ENCODE measurements at places on chromosomes 4 and X. TPM values are rescaled to one million over a fixed set of nuclear protein-coding genes. Genes with fewer than 3 reads are reported as not detected.

NXF2 gene
- not detected for total RNA-seq

ARMCX5 gene
- total RNA-seq, result 8.1 TPM

AKAP14 gene
- 0.66 TPM for total RNA-seq

COL4A5 gene
- not detected for total RNA-seq

SSX2 gene
- total RNA-seq, result not detected

CPE gene
- total RNA-seq, result not detected

F11 gene
- not detected for total RNA-seq

SAGE1 gene
- total RNA-seq, result not detected

SOWAHB gene
- total RNA-seq, result not detected

SPANXN4 gene
- not detected for total RNA-seq

CXCL5 gene
- total RNA-seq, result not detected

VCX2 gene
- not detected for total RNA-seq

MAGEE1 gene
- total RNA-seq, result 4.5 TPM

PPEF1 gene
- total RNA-seq, result not detected

MTNR1A gene
- total RNA-seq, result not detected

AWAT1 gene
- not detected for total RNA-seq

PRKX gene
- total RNA-seq, result 49.0 TPM

FHDC1 gene
- total RNA-seq, result 0.16 TPM

LEF1 gene
- total RNA-seq, result 291 TPM

NPFFR2 gene
- not detected for total RNA-seq

TMSB15A gene
- total RNA-seq, result 0.51 TPM

SHROOM4 gene
- not detected for total RNA-seq

NDNF gene
- 0.47 TPM for total RNA-seq

MSN gene
- 569 TPM for total RNA-seq

STATH gene
- total RNA-seq, result not detected

PPP2R2C gene
- not detected for total RNA-seq

NXT2 gene
- total RNA-seq, result 14.5 TPM

SHOX gene
- total RNA-seq, result not detected

VGLL1 gene
- total RNA-seq, result not detected

ZFP92 gene
- total RNA-seq, result 2.0 TPM

POF1B gene
- 0.09 TPM for total RNA-seq

SASH3 gene
- total RNA-seq, result 114 TPM

DNAAF6 gene
- total RNA-seq, result not detected

P2RY10 gene
- 96.6 TPM for total RNA-seq

JAKMIP1 gene
- 1.3 TPM for total RNA-seq

HSFX2 gene
- total RNA-seq, result not detected

MAB21L2 gene
- total RNA-seq, result not detected

SULT1E1 gene
- not detected for total RNA-seq

FAM184B gene
- not detected for total RNA-seq

P2RY4 gene
- 0.14 TPM for total RNA-seq

SPANXB1 gene
- total RNA-seq, result not detected

MBTPS2 gene
- 5.4 TPM for total RNA-seq

CXorf49 gene
- total RNA-seq, result not detected

C4orf50 gene
- 0.12 TPM for total RNA-seq

GABRB1 gene
- not detected for total RNA-seq

CLNK gene
- not detected for total RNA-seq

PRDM5 gene
- 1.5 TPM for total RNA-seq

PAGE2 gene
- 0.73 TPM for total RNA-seq
